ENCODE measurements at places on chromosomes 3 and 15.

GRCh38 chr3:69944931-69945493, 54.5 kb upstream of the SAMMSON start:
- no peak for DNase-seq

DNA sequence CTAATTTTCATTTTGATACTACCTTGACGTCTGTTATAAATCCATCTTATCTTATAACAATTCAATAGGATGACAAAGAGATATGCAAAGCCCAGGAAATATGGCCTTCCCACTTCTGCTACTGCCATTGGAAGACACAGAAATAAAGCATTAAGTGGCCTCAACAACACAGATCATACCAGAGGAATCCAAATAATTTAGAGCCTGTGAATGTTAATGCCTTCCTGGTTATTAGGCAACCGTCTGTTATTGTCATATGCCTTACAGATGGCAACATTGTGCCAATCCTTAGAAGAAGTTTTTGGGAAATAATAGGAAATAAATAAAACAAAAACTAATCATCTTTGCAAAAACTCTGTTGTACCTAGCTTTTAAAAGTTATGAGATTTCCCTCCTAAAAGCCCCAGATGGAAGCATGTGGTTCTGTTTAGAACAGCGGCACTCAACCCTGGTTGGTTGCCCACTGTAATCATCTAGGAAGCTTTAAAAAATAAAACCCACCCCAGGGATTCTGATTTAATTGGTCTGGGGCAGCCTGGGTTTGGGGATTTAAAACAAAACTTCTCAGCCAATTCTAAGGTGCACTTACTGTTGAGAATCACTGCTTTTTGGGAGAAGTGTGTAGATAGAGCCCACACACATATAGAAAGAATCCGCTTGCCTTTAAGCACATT, 704.8 kb upstream of the CFAP20DC start:
- no peak for DNase-seq

DNA sequence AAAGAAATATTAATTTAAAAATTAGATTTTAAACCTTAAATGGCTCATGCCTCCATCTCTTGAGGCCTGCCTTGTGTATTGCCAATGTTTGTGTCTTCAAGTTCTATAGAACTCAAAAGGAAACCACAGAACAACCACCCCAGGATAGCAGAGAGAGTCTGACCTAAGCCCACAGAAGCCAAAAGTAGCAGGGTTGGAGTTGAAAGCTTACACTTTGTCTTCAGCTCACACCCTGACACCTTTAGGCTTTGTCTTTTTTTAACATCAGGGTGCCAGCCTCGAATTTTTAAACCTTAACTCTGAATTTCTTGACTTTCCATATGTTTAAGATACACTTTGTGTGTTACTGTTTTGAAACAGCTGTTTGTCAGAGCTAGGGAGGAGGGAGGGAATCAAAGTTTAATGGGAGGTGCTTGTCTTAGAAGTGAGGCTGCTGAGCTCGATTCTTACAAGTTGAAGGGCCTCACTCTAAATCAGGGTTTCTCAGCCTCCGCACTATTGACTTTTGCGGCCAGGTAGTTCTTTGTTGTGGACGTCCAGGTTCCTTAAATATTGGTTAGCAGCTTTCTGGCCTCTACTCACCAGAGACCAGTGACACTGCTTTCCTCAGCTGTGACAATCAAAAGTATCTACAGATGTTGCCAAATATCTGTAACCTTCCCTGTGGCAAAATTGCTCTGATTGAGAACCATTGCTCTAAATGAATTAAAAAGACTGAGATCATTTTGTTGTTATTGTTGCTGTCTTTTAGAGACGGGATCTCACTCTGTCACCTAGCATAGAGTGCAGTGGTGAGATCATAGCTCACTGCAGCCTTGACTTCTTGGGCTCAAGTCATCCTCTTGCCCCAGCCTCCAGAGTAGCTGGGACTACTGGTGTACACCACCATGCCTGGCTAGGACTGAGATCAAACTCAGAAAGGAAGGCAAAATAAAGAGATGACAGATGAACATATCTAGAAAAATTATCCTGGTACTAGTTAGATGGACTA, 139.2 kb upstream of the EOMES start:
- no peak for DNase-seq

DNA sequence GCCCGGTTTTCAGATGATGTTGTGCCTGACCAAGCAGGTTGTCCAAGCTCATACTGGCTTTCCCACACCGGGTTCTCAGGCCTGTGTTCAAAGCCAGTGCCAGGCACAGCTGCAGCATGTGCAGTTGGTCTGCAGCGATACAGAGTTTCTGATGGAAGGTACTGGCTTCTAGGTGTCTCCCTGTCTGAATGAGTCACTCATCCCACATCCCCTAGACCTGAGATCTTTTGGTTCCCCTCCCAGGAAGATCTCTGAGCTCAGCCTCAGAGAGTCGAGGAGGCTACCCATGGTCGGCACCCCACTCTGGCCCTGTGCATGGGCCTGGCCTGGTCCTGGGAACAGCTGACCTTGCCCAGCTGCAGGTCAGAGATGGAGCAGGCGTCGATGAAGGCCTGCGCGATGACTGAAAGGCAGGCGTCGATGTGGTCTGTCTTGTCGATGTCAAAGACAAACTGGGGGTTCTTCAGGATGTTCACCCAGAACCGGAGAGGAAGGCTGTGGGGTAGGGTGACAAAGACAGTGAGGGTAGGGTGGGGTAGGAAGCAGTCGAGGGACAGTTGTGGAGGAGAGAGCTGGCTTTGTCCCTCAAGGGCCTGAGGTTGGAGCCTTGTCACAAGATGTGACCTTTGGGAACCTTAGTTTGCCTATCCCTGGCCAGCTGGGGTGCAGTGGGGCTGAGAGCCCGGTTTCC, 15.3 kb downstream of the H1-8 start:
- no peak for DNase-seq

DNA sequence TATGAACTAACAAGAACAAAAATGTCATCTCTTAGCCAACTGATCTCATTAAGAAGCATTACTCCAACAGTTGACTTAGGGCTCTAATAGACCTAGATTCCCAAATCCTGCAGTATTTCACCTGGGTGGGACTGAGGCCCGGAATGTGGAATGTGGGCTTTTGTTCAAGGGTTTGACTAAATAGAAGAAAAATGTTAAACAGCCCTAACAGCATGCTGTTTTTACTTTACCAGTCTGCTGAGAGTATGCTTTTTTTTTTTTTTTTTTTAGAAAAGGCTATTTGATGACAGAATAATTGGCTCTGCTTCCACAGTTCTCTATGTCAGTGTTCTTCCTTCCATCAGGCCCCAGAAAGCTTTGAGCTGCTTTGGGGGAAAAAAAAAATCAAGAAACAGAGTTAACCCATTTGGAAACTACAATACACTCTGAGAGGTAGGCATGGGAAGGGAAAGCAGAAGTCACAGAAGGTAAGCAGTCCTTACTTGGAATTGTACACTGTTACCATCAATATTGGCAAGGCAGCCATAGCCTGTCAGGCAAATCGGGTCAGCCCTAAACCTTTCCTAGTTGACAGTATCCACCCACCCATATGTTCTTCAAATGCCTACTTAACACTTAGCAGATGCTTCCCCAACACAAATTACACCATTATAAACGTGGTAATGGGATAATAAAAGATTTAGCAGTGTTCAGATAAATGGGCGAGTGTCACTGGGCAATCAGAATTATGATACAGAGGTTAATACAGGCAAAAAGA, 224.2 kb downstream of the CNTN3 start:
- DNase-seq = no peak

GRCh38 chr3:71309342-71309741, 274.2 kb downstream of the FOXP1 start:
- no peak for DNase-seq

DNA sequence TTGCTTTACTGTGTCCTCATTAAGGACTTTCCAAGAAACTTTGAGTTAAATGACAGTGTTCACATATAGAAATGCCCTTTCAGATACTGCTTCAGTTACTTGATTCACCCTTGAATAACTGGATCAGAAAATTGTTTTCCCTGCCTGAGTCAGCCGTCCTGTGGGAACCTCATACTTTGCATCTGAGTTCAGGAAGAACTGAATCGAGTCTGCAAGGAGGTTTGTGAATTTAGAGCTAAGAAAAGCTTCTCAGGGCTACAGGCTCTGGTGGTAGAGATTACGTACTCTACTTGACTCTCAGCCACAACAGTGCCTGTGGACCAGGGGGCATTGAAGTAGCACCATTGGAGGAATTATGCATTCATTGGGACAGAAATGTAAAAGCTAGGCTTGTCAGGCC, 252.4 kb upstream of the C2CD4B start:
- DNase-seq = no peak

DNA sequence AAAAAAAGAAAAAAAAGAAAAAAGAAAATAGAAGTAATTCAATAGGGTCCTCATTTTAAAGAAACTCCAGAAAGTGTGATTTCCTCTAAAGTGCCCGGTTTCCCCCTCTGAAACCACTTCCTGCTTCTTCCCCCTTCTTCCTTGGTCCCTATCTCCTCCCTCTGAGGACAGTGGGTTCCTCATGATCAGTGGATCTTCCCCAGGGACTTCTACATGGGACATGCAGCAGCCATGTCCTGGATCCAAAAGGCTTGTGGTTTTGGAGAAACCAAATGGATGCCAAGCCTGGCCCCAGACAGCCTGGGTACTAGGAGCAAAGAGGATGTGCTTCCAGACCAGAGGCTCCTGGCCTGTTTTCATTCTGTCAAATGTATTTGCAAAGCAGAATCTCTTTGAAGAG, 26.6 kb upstream of the SMAD6 start:
- no peak for DNase-seq

GRCh38 chr3:160753953-160754352, 2.1 kb upstream of the PPM1L start:
- no peak for DNase-seq

DNA sequence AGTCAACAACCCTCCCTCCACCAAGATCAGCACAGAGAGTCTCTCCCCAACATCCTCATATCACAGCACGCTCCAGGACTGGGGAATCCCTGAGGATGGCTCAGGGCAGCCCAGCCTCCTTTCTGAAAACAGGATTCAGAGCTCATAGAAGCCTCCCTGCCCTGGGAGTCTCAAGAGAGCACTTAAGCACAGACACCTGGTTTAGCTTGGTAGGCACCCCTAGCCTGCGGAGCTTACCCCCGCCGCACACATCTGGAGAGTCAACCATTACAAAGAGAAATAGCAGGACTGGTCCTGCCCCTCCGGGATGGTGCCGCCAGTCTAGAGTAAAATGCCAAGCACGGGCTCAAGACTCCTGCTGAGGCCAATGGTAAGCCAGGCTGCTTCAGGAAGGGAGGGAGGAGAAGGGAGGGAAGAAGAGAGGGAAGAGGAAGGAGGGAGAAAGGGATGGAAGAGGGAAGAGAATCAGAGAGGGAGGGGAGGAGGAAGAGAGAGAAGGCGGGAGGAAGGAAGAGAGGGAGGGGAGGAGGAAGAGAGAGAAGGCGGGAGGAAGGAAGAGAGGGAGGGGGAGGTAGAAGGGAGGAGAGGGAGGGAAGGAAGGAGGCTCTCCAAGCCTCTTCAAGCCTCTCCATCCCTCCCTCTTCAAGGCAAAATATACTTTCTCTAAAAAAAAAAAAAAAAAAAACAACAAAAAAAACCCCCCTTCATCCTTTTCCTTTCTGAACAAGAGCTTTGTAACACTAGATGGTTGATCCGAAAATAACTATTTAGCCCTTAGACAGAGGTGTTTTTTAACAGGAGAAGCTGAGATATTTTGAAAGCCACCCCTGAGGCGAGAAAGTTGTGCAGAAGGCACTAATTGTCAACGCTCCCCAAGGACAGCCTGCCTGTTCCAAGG, 278.6 kb upstream of the TLE3 start:
- no peak for DNase-seq

- no peak for DNase-seq
Measured at GRCh38 chr3:100210772-100211135, 50.0 kb upstream of the TBC1D23 start.

DNA sequence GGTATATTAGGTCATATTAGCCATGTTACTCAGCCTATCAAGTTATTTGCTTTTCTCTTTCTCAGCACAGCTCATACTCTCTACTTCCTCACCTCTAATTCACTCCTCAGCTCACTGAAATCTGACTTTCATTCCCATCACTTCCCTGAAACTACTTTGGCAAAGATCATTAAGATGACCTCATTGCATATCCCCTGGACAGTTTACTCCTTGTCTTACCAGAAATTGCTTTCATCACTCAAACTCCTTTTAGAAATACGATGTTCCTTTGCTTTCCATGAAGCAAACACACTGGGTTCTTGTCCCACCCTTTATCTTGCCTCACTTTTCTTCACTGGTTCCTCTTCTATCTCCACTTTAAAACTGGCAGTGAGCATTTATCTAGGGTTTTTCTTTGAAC, 354.4 kb downstream of the TUSC7 start:
- no peak for DNase-seq

GRCh38 chr3:72446218-72447058, 401.8 kb downstream of the SHQ1 start:
- no peak for DNase-seq

DNA sequence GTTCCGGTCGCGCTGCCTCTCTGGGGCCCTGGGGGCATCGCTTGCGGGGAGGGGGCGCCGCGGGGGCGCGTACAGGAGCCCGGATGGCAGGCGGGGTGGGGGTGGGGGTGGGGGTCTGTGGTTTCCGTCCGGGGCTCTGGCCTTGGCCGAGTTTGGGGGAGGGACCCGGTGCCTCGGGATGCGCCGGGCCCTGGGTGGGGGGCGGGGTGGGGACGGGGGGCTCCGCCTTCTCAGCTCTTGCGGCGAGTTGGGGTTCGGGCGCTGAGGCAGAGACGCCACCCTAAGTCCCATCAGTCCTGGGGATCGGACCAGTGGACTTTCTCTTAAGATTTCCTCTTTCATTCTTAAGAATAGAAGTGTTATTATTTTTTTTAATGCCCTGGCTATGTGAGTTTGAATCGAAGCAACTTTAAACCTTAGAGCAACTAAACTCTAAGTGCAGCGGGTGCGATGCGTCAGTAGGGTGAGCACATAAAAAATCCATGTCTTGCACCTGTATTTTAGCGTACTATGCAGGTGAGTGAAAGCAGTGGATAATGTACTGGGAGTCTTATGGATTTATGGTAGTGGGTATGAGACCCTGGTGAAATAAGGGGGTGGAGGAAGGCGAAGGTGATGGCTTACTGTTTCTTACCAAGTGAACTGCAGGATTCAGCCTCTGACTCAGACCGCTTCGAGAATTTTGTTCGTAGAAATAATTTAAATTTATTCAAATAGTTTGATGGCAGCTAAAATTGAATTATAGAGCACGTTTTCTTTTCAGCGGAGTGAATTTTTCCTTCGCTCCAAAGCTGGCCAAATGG, 762 bp downstream of the CTNNB1 start:
- DNase-seq = no peak

- DNase-seq = no peak
Measured at GRCh38 chr3:64816355-64816754, 128.6 kb upstream of the ADAMTS9 start.

DNA sequence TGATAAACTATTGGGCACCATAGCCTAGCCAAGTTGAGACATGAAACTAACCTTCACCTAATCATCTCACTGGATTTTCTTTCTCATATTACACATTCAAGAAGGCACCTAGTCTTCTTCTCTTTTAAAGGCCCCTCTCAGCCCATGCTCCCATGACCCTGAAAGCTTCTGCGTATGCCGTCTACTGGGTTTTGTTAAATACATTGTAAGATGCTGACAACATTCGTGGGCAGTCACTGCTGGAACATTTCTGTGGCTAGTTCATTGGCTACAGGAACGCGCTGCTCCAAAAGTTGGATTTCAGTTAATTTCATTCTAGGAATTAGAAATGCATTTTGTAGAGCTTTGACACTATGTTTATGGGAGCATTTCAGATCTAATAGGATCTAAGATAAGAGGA, 52.3 kb upstream of the CHD2 start:
- DNase-seq = no peak

- DNase-seq = no peak
Measured at GRCh38 chr3:102066470-102066869, 217.2 kb downstream of the NFKBIZ start.

GRCh38 chr15:59461521-59461920, 23.5 kb downstream of the FAM81A start:
- no peak for DNase-seq

GRCh38 chr15:33908406-33908805, 59.9 kb upstream of the CHRM5 start:
- no peak for DNase-seq

Data from stimulated activated CD8-positive, alpha-beta memory T cell treated with anti-CD3 and anti-CD28 coated beads, Interleukin-15, amount 100 ng/mL, for 1 hour (primary cell).